ENCODE measurements at places on chromosomes 2 and 18.

- no peak for DNase-seq
These were observed 32.2 kb downstream of the ZNF532 start for GRCh38 chr18:58896734-58897508.

DNA sequence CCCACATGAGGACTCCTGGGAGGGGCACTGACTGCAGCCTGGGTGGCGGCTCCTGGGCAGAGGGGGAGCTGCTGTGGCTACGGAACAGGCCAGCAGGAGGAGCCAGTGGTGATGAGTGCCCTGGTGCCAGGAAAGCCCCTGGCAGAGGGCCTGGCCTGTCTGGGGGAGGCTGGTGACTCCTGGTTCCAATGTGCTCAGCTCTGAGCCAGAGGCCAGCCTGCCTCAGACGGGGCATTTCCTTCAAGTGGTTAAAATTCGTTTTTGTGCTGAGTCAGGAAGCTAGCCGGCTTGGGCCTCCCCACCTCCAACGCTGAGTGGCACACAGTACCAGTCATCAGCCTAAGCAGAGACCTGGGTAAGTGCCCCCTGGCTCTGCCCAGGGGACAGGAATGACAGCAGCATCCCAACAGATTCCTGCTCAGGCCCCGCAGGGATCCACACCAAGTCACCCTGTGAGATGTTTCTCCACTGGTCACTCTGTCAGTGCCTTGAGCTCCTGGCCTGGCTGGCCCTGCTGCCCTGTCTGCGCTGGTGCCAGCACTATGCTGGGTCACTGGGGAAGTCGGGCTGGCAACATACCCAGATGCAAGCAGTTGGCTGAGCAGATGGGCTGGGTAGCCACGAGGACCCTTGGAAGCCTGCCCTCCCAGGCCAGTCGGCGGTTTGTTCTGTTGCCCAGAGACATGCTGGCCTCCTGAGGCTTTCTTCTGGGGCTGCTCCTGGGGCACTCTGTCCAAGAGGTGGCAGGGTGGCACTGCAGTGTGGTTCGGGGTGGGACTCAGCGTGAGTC, 7.1 kb upstream of the KLF11 start:
- DNase-seq, result no peak

DNA sequence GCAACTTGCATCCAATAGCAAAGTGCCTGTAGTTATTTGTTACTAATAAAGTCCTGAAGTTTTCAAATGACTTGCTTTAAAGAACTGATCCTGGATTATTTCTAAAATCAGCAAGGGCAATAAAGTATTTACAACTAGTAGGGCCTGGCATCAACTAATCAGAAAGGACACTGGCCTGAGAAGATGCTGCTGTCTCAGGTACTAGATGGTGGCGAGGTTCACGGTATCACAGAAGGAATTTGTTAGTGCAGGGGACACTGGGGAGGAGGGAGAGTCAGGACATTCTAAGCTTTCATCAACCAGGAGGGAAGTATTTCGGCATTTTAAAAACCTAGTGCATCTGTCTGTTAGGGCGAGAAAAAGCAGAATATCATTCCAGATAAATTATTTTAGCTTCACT, 440.2 kb upstream of the LYPD1 start:
- DNase-seq, result no peak

DNA sequence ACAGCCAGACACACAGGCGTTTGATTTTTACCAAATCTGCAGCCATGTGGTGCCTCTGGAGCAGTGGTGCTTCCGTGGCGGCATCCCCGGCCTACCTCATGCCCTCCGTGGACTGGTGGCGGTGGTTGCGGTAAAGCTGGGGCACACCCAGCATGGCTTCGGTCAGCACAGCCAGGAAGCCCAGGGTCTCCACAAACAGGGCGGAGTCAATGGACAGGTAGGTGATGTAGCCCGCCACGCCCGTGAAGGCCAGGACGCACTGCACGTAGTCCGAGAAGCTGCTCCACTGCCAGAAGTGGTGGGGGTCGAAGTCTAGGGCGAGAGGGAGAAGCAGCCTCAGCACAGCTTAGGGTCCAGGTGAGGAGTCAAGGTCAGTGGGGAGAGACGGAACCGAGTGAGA, 32.4 kb downstream of the SLC66A2 start:
- DNase-seq, result no peak
